Inflammatory macrophage (primary cell): ENCODE measurements at places on chromosomes 6 and 20.
A peak's percentile ranks its signal among the peaks of the same experiment; 100 is the strongest.

- no peak for DNase-seq
Measured at GRCh38 chr6:48535582-48536009, 424.6 kb upstream of the PTCHD4 start.

DNA sequence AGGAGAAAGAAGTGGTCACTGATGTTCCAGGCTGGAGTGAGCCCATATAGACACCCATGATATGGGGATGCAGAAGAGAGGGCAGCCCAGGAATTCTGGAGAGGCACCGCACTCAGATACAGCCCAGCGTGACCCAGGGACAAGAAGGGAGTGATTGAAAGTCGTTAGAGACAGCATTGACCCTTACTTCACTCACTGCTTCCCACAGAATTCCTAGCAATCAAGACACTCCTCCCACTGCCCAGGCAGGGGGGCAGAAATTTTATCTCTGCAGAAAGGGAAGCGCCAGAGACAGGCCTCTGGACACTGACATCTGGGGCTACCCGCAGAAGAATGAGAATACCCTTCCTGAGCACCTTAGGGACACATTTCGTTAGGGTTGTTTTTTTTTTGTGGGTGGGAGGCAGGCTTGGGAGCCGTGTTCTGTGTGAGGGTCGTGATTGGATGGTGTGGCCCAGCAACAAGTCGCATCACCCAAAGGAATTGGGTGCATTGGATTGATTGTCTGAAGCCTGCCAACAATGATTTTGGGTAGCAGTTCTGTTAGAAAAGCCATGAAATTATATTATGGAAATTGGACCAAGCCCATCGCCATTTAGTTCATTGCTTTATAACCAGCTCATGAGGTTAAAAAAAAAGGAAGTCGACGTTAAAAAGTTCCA is 45.9 kb upstream of the MAP3K4 start:
- DNase-seq = no peak

DNA sequence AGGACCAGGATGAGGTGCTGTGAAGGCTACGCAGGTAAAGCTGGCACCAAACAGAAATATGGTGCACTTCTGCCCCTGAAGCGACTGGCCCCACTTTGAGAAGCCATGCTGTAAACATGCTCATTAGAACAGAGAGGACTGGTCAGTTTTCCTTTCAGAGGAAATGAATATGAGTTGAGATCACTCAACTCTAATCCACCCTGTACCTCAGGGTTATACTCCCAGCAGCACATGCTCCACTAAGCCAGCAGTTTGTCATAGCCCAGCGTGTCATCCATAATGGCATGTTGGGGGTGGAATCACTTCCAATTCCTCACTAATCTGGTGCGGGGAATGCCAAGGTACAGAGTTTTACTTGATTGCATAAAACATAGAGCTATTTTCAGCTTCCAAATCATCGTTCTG is 98.1 kb downstream of the HIVEP2 start:
- no peak for DNase-seq

DNA sequence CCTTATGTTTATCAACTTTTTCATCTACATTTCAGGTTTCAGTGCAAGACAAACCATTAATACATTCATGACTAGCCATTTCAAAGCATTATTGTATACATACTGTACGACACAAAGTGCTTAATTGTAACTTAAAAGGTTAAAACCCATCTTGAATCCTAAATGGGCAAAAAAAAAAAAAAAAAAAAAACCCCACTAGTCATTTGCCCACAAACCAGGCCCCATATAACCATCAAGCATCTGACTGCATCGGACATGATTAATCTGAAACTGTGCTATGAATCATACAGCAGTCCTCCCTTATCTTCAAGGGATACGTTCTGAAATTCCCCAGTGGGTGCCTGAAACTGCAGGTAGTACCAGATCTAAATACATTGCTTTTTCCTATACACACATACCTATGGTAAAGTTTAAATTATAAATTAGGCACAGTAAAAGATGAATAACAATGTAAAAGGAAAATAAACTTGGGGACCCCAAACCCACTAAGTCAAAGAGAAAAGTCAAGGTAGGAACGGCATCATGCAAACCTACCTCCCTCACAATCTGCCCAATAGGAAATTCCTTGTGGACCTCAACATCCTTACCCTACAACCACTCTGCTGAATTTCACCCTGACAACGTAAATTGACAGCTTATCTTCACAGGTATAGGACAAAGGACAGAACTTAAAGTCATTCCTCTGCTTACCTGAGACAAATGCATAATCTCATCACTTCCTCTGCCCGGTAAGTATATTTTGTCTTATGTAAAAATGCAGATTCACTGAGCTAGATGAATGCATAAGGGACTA is 14.3 kb downstream of the B4GALT5 start:
- DNase-seq = no peak

DNA sequence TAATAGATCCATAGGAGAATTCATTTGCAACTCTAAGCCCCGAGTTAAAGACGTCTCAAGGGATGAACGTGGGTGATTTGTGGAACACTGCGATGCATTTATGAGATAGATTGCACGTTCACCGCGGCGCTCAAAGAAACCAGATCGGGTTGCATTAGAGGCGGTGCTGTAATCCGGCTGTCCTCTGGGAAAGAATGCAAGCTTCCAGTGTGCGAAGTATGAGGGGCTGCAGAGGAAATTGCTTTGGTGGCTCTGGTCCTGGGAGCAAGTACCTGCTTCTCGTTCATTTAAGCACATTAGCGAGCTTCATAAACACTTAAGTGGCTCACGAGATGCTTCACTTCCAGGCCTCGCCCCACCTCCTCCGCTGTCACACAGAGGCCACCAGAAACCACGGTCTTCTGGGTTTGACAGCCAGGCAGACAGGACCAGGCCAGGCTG is 182.3 kb downstream of the CDH4 start:
- no peak for DNase-seq

DNA sequence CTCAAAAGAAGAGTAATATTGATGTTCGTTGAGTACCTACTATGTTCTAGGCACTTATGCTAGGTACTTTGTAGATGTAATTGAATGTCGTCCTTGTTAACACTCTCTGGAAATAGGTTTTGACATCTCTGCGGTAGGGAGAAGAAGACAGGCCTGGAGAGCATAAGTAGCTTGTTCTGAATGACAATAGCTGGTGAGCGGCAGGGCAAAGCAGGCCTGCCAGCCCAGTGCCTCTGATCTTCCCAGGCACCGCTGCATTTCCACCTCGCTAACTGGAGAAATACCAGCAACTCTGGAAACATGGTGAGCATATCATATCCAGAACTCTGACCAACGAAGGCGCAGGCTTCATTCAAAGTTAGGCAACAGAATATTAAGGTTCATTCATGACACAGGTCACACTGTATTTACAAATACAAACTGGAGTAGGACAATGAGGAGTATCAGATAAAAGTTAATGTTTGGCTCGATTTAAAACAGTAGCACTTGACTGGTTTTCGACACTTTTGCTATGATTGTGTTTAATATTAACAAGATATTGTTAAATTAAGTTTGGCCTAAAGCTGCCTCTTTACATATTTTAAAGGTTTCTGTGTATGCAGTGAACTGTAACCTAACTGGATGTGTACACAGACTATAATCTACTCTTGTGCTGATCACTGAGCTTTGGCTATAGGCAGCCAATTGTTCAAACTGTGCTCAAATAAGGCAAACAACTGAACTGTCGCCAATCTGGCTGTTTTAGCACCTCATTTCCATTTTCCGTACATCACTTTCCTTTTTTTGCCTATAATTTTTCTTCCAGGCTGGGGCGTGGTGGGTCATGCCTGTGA is 54.1 kb downstream of the PPP1R3G start:
- DNase-seq = no peak

DNA sequence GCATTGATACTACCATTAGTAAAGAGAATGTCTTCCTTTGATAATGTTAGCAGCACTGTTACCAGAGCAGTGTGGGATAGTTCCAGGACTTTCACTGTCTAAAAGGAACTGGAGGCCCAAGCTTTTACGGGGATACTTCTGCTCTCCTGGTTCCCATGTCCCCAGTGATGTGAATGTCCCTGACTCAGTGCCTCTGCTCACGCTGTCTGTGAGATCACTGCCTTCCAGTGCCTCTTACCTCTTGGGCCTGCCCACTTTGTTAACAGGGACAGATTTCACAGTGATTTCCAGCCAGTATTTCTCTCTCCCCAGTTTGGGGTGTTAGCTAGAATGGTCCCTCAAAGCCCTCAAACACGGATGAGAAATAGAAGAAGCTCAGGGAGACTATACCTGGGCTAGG is 14.4 kb downstream of the PTPRA start:
- DNase-seq = peak; percentile 88

- DNase-seq = no peak
Measured at GRCh38 chr20:25271486-25272222, 23.8 kb downstream of the PYGB start.

- no peak for DNase-seq
Measured at GRCh38 chr6:49551866-49552129, 1.3 kb downstream of the C6orf141 start.

GRCh38 chr6:159389695-159390094 is 220.5 kb downstream of the FNDC1 start:
- no peak for DNase-seq

DNA sequence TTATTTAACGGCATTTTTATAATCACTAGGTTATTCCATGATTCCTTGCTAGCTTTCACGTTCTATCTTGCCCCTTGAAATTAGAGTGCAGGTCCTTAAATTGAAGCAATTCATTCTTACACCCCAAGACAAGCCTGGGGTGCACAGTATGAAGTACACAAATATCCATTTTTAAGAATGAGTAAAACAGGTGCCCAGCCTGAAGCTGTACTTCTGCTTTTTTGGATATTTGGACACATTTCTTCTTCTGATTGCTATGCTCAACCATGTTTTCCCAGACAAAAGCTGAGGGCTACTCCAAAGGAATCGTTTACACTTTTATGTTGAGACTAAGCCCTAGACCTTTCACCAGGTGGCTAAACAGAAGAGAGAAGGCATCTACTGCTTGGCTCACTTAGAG is 7.9 kb upstream of the TAGAP start:
- no peak for DNase-seq

- DNase-seq = no peak
Measured at GRCh38 chr6:2554651-2555260, 196.0 kb downstream of the MYLK4 start.

DNA sequence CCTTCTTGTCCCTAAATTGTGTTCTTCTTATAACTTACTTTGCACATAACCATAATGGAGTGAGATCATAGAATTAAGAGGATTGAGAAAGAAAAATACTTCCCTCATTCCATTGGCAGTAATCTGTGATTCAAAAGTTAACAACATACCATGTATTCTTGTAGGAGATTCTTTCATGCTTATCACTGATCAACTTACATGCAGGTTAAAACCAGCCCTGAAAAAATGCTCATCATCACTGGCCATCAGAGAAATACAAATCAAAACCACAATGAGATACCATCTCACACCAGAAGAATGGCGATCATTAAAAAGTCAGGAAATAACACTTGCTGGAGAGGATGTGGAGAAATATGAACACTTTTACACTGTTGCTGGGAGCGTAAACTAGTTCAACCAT is 36.5 kb upstream of the GFRAL start:
- no peak for DNase-seq

GRCh38 chr20:50744143-50744792 is 12.9 kb downstream of the PARD6B start:
- no peak for DNase-seq

GRCh38 chr20:9110916-9111432 is 42.1 kb downstream of the PLCB4 start:
- no peak for DNase-seq

- DNase-seq = no peak
Measured at GRCh38 chr6:169231790-169232506, 21.7 kb downstream of the THBS2 start.

DNA sequence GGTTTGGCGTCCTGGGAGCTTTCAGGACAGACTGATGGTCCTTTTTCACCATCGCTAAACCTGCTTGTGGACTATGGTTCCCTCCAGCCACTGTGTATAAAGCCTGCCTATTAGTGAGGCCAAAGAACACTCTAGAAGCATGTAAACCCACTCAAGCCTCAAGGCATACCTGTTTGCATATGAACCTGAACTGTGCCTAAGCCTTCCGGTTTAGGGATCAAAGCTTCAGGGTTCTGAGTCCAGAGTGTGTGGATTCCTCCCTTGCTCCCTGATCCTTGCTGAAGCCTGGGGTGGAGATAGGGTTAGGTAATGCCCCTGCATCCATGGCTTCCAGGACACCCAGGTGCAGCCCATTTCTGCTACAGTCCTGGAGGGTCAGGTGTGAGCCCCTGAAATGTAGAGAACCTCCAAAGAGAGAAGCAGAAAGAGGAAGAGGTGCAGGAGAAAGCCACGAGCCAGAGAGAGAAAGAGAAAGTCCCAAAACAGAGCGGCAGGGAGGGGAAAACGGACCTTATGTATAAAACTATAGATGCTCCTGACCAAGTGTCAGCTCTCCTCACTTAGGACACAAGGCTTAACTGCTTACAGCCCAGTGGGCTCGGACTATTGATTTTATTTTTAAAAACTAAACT is 93.3 kb downstream of the SCML4 start:
- no peak for DNase-seq

DNA sequence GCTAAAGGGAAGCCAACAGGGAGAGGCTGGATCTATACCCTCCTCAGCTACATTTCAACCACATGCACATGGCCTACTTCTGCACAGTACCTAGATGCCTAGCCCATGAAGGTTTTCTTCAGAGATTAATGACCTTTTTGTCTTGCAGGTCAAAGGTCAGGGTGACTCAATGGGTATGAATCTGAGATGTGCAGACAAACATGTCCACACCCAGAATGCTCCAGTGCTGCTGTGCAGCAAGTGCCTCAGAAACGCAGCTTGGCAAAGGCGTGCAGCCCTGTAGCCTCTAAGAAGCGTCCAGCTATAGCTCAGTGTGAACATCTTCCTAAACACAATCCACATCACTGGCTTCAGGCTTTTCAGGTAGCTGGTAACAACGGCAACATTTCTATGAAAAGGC is 24.4 kb downstream of the MAP1LC3A start:
- no peak for DNase-seq

- DNase-seq = no peak
Measured at GRCh38 chr6:150068151-150068550, 770 bp downstream of the ULBP3 start.

GRCh38 chr20:36351937-36352336 is 45.8 kb downstream of the DLGAP4 start:
- no peak for DNase-seq

DNA sequence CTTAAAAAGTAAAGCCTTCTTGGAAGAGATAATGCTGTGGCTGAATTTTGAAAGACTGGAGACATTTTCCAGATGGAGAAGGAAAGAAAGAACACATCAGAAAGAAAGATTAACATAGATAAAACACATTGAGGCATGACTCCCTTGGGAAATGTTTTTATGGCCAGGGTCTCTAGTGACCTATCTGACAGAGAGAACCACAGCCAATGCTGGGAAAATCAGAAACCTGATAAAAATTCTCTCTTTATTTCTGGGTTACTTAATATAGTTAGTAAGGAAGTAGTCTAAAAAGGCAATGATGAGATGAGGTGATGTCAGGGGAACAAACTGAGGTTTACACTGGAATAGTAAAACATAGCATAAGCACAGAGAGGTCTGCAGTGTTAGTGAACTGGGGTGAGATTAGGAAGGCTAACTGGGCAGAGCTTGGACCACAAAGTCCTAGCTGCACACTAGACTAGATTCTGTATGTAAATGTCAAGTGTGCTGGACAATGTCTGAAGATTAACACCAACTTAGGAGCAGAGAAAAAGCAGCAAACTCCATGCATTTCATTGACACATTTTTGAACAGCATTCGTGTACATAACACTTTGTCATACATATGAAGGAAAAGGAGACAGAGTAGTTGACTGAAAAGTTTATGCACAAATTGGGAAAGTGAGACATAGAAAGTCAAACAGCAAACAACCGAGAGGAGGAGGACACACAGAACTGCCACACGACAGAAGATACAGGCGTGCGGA is 31.0 kb downstream of the ELOVL2 start:
- no peak for DNase-seq

GRCh38 chr20:26218301-26218700 is 521.6 kb upstream of the ZNF337 start:
- no peak for DNase-seq
